ENCODE measurements at places on chromosomes 11 and 22. TPM values are rescaled to one million over a fixed set of nuclear protein-coding genes. Genes with fewer than 3 reads are reported as not detected.

DNA sequence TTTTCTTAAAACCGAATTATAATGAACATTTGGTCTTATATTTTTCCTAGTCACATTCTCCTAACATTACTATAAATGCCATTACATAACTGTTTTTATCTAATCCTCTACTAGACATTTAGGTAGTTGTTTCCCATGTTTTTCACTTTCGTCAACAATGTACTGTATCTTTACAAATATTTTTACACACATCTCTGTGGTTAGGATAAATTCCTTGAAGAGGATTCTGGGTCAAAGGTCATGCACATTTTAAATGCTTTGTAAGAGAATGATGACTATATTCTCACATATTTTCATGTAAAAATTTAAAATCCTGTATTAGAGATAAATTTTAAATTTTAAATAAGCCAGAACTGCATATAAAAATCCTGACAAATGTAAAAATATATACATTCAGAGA is 61.3 kb upstream of the CLNS1A start:
- H3K4me3 ChIP-seq, result no peak overlapping the region
- no peaks in the 10 kb centered on the region for H3K27me3 ChIP-seq
- peaks cover 7% of the 10 kb centered on the region for H3K4me1 ChIP-seq
- H3K27ac ChIP-seq, result no peak overlapping the region
- H3K36me3 ChIP-seq, result peaks cover 6% of the 10 kb centered on the region

MAJIN gene
- not detected for total RNA-seq

DNA sequence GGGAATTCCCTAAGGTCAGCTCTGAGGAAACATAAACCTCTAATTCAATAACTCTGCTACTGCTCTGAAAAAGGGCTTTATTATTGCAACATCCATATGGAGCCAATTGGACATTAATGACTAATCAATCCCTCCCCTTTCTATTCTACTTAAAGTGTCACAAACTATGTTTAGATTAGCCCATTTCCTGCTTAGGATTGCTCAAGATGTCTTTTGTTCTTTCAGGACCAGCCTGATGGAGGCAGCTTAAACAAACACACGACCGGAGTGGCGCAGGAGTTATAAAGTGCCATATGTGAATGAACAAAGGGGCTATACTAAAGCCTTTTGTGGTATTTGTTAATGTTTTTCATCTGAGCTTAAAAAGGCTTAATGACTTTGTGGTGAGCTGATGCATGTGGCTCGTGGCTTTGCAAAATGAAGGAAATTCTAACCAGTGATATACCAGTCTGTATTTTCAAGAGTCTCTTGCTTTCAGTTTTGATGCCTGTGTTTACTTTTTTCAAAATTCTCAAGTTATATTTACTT is 354.4 kb downstream of the SOX6 start:
- peak overlapping the region; percentile 62 for H3K27ac ChIP-seq
- peaks cover 22% of the 10 kb centered on the region for H3K4me1 ChIP-seq
- no peaks in the 10 kb centered on the region for H3K27me3 ChIP-seq
- H3K4me3 ChIP-seq, result no peak overlapping the region
- H3K36me3 ChIP-seq, result no peaks in the 10 kb centered on the region
- peak; percentile 87 for DNase-seq

DNA sequence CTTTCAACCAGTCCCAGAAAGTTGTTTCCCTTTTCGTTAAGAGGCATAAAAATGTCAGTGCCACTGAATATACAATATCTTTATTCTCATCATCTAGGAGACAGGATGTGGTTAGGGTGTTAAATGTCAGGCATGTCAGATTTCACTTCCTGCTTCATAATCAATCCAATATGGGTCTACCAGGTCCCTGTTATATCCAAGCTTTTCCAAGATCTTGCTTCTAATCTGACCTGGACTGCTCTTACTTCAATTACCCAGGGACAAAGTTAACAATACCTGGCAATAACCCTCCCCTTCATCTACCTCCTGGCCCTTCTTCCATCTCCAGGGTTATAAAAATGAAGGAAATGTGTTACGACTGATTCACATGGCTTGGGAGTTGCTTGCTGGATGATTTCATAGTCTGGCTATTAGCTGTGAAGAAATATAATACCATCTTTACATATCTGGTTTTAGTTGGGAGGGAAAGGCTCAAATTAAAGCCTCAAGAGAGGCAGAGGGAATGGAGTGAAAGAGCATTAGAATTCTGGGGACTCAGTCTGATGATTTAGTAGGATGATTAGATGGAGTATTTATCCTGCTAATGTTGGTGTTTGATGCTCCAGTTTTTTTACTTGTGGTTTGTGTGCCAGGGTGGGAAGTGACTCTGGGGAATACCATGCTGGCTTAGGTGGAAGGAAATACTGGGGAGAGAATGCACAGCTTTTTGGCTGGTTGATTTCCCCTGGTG is 534.3 kb downstream of the ETS1 start:
- peaks cover 21% of the 10 kb centered on the region for H3K4me1 ChIP-seq
- no peak overlapping the region for H3K4me3 ChIP-seq
- no peaks in the 10 kb centered on the region for H3K27me3 ChIP-seq
- H3K27ac ChIP-seq, result peak overlapping the region; percentile 79
- peak; percentile 72 for DNase-seq
- no peaks in the 10 kb centered on the region for H3K36me3 ChIP-seq

LRRC75B gene
- 6.4 TPM for total RNA-seq

DNA sequence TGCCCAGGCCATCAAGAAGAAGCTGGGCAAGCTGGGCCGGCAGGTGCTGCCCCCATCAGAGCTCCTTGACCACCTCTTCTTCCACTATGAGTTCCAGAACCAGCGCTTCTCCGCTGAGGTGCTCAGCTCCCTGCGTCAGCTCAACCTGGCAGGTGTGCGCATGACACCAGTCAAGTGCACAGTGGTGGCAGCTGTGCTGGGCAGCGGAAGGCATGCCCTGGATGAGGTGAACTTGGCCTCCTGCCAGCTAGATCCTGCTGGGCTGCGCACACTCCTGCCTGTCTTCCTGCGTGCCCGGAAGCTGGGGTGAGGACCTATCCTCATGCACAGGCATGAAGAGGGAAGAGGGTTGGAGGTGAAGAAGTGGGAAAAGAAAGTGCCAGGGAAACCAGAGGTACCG is 5.3 kb upstream of the NHERF4 start:
- no peaks in the 10 kb centered on the region for H3K36me3 ChIP-seq
- no peak for DNase-seq
- H3K27ac ChIP-seq, result no peak overlapping the region
- H3K4me3 ChIP-seq, result no peak overlapping the region
- peaks cover 29% of the 10 kb centered on the region for H3K4me1 ChIP-seq
- no peaks in the 10 kb centered on the region for H3K27me3 ChIP-seq

Data from endothelial cell of umbilical vein (primary cell).